ENCODE measurements at places on chromosomes 7 and 10.

GRCh38 chr10:17425584-17426262 is 28.7 kb downstream of the ST8SIA6 start:
- no peak for DNase-seq

GRCh38 chr7:33039903-33040292 is 22.7 kb downstream of the NT5C3A start:
- DNase-seq: no peak

DNA sequence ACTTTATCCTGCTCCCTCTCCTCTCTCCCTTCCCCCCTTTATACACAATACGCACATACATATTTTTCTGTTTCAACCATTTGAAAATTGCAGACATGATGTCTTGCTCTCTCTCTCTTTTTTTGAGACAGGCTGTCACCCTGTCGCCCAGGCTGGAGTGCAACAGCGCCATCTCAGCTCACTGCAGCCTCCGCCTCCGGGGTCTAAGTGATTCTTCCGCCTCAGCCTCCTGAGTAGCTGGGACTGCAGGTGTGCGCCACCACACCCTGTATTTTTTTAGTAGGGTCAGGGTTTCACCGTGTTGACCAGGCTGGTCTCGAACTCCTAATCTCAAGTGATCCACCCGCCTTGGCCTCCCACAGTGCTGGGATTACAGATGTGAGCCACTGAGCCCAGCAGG is 38.5 kb downstream of the KLHDC10 start:
- DNase-seq: no peak

DNA sequence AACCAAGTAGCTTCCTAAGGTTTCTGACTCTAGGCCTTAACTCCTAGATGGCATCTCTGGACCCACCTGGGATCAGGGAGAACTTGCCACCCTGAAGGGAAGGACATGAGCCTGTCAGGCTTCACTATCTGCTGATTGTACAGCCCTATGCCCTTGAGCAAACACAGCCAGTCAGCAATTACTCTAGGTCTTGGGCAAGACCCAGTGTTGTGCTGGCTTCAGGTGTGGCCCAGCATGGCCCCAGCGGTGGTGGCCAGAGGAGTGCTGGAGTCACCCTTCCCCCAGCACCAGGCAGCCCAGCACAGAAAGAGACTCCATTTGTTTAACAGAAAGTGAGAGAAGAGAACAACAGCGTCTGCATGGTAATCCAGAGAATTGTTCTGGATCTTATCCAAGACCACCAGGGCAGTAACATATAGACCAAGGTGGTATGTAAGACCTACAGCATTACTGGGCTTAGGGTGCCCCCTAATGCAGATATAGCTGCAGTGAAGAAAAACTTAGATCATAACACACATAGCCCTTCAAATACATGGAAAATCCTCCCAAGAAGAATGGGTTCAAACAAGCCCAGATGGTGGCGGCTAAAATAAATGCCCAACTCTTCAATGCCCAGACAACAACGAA is 207.7 kb downstream of the MAGI2 start:
- no peak for DNase-seq

GRCh38 chr10:88012641-88013040 is 149.2 kb downstream of the PTEN start:
- no peak for DNase-seq

DNA sequence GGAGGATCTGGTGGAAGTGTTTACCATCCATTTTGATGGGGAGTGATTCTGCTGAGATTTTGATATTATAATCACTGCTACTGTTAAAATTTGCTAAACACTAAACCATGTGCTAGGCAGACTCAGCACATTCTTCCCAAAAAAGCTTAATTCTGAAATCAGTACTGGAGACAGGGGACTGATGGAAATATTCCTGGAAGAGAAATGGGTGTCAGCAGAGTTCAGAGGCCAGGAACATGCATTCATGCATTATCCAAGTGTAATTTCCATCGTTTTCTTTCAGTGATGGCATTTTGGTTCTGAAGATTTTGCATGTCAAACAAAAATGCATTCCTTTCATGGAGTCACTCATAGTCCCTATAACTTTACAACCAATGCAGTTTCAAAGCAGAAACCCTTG is 79.0 kb downstream of the CDCA7L start:
- no peak for DNase-seq

DNA sequence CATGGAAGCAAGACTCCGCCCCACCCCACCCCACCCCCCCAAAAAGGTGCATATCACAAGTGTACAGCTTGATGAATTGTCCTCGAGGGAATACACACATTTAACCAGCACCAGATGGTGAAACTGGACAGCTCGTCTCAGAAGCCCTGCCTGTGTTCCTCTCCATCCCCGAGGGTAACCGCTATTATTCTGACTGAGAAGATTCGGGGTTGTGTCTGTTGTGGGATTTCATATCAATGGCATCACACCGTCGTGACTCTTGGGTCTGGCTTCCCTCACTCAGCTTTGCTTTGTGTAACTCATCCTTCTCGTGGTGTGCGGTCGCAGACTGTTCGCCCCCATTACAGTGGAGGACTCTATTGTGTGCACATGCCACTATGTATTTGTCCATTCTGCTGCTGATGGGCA is 18.9 kb downstream of the PODXL start:
- no peak for DNase-seq

- DNase-seq: no peak
Measured at GRCh38 chr10:79313911-79314439, 33.3 kb upstream of the PPIF start.

DNA sequence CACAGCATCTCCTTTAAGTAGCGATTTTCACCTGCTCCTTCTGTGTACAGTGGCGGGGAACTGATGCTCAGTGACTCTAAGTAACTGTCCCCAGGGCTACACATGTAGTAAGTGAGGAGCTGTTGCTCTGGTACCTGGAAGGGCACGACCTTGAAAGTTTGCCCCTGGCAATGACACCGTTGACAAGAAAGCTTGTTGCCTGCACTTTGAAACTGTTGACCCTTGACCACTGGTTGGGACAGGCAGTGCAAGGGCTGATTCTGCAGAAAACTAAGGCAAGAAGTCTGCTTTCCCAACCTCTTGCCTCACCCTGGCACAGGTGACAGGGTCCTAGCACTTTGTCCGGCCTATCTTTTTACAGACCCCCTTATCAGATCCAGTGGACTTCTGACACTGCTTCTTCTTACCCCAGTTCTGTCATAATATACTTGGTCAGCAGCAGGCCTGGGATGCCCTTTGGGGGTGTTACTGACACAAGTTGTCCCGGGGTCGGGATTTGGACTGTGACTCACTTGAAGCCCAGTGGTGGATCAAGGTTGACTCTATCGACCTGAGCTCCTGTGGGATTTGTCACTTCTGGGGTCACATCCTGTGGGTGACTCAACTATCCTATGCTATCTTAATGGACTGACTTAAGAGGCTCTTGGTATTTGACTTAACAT is 5.8 kb downstream of the ACSL5 start:
- no peak for DNase-seq

DNA sequence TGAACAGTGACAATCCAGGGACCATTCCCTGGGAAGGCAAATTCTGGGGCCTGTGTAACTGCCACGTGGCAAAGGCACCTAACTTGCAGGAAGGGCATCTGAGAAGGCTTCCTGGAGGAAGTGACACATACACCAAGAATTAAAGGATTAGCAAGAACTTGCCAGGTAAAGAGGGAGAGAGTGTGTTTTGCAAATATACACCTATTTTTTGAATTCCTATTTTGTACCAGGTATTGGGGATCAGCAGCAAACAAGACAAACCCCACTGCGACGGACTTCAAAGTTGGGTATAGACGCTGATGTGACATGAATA is 206.5 kb upstream of the ZMIZ1 start:
- DNase-seq: no peak

GRCh38 chr7:155763691-155764437 is 48.4 kb downstream of the SHH start:
- no peak for DNase-seq

DNA sequence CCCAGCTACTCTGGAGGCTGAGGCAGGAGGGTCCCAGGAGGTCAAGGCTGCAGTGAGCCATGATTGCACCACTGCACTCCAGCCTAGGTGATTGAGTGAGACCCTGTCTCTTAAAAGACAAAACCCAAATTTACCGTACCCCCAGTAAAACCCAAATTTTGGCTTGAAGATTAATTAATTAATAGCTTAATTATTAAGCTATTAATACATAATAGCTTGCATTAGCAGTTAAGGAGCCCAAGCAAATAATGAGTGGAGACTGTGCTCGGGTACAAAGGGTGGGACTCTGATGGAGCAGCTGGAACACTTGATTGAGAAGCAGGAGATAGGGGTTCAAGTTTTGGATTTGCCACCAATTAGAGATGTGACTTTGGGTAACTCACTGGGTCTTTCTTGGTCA is 28.9 kb downstream of the NRF1 start:
- no peak for DNase-seq
